Stimulated activated naive B cell treated with anti-CD40 and anti-IgM and Interleukin-4, amounts not matched to agents 10 μg/mL and 1 μg/mL and 100 μg/mL, for 72 hours (primary cell): ENCODE measurements at places on chromosomes 1 and 21.

DNA sequence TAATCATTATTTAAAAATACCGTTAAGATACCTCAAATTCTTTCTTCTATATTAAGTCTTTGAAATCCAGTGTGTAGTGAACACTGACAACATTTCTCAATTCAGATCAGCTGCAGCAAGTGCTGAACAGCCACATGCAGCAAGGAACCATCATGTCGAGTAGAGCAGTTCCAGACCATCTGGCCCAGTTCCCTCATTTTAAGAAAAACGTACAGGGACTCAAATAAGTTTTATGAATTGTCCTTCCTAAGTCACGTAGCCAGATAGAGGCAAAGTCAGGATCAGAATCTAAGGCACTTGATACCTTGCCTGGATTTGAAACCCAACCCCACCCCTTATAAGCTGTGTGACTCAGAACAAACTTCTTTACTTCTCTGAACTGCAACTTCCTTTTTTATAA is 132.4 kb downstream of the PROX1 start:
- no peak for DNase-seq
- H3K27me3 ChIP-seq: peaks cover 19% of the 10 kb centered on the region
- no peaks in the 10 kb centered on the region for H3K4me1 ChIP-seq
- no peak overlapping the region for H3K27ac ChIP-seq
- H3K4me3 ChIP-seq: no peak overlapping the region

- no peaks in the 10 kb centered on the region for H3K36me3 ChIP-seq
- peaks cover 50% of the 10 kb centered on the region for H3K27me3 ChIP-seq
- no peak for DNase-seq
- no peak overlapping the region for H3K27ac ChIP-seq
- no peak overlapping the region for H3K4me3 ChIP-seq
Measured at GRCh38 chr1:234316937-234317336, 56.3 kb upstream of the COA6 start.

GRCh38 chr1:207414606-207415108 is 39.5 kb upstream of the CR2 start:
- DNase-seq: peak; percentile 67
- H3K36me3 ChIP-seq: no peaks in the 10 kb centered on the region
- peaks cover 82% of the 10 kb centered on the region for H3K4me1 ChIP-seq
- no peaks in the 10 kb centered on the region for H3K27me3 ChIP-seq
- peak overlapping the region; percentile 7 for H3K4me3 ChIP-seq
- H3K27ac ChIP-seq: peak overlapping the region; percentile 83

DNA sequence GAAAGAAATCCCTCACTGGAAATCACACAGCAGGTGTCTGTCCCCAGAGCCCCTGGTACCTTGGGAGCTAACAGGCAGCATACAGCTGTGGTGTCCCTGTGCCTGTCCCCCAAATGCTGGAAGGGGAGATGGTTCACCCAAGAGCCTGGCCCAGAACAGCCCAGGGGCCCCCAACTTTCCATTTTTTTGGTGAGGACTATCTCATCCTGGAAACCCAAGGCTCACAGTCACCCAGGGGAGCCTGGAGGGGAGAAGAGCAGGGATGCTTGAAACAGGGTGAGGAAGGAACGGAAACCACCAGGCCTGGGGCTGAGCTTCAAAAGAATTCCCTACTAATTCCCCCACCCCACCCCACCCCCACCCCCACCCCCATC is 3.6 kb downstream of the SDC3 start:
- no peak overlapping the region for H3K27ac ChIP-seq
- H3K36me3 ChIP-seq: no peaks in the 10 kb centered on the region
- H3K27me3 ChIP-seq: peaks cover 73% of the 10 kb centered on the region
- DNase-seq: no peak
- peaks cover 18% of the 10 kb centered on the region for H3K4me1 ChIP-seq

- no peaks in the 10 kb centered on the region for H3K4me1 ChIP-seq
- H3K27me3 ChIP-seq: no peaks in the 10 kb centered on the region
- H3K36me3 ChIP-seq: peaks cover 11% of the 10 kb centered on the region
- H3K4me3 ChIP-seq: no peak overlapping the region
- DNase-seq: no peak
- no peak overlapping the region for H3K27ac ChIP-seq
Measured at GRCh38 chr1:172999349-172999748, 51.4 kb downstream of the TNFSF18 start.

GRCh38 chr1:245906207-245906606 is 600.9 kb downstream of the SMYD3 start:
- peaks cover 28% of the 10 kb centered on the region for H3K36me3 ChIP-seq
- no peak overlapping the region for H3K27ac ChIP-seq
- H3K4me3 ChIP-seq: no peak overlapping the region
- no peaks in the 10 kb centered on the region for H3K27me3 ChIP-seq

- H3K27me3 ChIP-seq: no peaks in the 10 kb centered on the region
- H3K4me1 ChIP-seq: peaks cover 16% of the 10 kb centered on the region
- H3K27ac ChIP-seq: no peak overlapping the region
- DNase-seq: no peak
- no peak overlapping the region for H3K4me3 ChIP-seq
Measured at GRCh38 chr1:33060579-33061083, 20.3 kb upstream of the AZIN2 start.

DNA sequence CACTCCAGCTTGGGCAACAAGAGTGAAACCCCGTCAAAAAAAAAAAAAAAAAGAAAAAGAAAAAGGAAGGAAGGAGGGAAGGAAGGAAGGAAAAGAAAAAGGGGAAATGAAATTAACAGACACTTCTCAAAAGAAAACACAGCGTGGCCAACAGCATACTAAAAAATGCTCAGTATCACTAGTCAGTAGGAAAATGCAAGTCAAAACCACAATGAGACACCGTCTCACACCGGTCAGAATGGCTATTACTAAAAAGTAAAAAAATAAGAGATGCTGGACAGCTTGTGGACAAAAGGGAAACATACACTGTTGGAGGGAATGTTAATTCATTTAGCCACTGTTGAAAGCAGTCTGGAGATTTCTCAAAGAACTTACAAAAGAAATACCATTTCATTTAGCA is 369.5 kb upstream of the BRINP3 start:
- no peaks in the 10 kb centered on the region for H3K4me1 ChIP-seq
- H3K27me3 ChIP-seq: no peaks in the 10 kb centered on the region
- H3K4me3 ChIP-seq: no peak overlapping the region
- no peaks in the 10 kb centered on the region for H3K36me3 ChIP-seq
- H3K27ac ChIP-seq: no peak overlapping the region
- no peak for DNase-seq

- peaks cover 21% of the 10 kb centered on the region for H3K4me1 ChIP-seq
- no peak overlapping the region for H3K4me3 ChIP-seq
- no peak for DNase-seq
- H3K27ac ChIP-seq: no peak overlapping the region
- H3K27me3 ChIP-seq: no peaks in the 10 kb centered on the region
Measured at GRCh38 chr21:42291003-42291750, 24.0 kb downstream of the TFF3 start.

- H3K4me1 ChIP-seq: peaks cover 6% of the 10 kb centered on the region
- no peak for DNase-seq
- H3K36me3 ChIP-seq: no peaks in the 10 kb centered on the region
- H3K27ac ChIP-seq: no peak overlapping the region
Measured at GRCh38 chr1:50333595-50333974, 89.7 kb downstream of the DMRTA2 start.

GRCh38 chr1:8552820-8553397 is 235.0 kb downstream of the SLC45A1 start:
- no peaks in the 10 kb centered on the region for H3K27me3 ChIP-seq
- DNase-seq: no peak
- H3K36me3 ChIP-seq: peaks cover 51% of the 10 kb centered on the region
- H3K4me1 ChIP-seq: peaks cover 32% of the 10 kb centered on the region

GRCh38 chr1:24416666-24417391 is 1.2 kb downstream of the NIPAL3 start:
- peak overlapping the region; percentile 93 for H3K4me3 ChIP-seq
- DNase-seq: no peak
- peaks cover 12% of the 10 kb centered on the region for H3K36me3 ChIP-seq
- H3K27me3 ChIP-seq: no peaks in the 10 kb centered on the region

GRCh38 chr1:10762153-10762523 is 34.3 kb downstream of the CASZ1 start:
- DNase-seq: no peak
- peaks cover 10% of the 10 kb centered on the region for H3K27me3 ChIP-seq
- no peaks in the 10 kb centered on the region for H3K4me1 ChIP-seq
- no peak overlapping the region for H3K4me3 ChIP-seq
- no peaks in the 10 kb centered on the region for H3K36me3 ChIP-seq

DNA sequence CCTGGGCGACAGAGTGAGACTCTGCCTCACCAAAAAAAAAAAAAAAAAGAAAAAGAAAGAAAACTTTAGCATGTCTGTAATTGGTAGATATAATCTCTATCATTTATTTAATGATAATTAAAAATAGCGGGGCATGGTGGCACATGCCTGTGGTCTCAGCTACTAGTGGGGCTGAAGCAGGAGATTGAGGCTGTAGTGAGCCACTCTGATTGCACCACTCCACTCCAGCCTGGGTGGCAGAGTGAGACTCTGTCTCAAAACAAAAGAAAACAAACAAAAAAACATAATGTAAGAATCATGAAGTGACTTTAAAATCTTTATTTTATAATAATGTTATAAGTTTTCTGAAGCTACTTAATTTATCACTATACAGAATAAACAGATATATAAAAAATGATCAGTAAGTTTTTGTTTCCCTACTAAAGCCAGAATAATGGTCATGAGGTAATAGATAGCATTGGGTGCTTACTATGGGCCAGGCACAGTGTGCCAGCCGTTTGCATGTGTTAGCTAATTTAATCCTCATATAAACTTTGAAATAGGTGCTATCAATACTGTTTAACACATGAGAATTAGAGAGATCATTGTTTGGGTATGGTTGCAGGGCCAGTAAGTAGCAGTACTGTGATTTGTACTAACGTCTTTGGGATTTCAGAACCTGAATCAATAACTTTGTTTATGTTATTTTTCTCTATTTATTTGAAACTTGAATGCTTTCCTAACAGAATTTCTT is 23.8 kb downstream of the CLIC4 start:
- peak overlapping the region; percentile 22 for H3K4me3 ChIP-seq
- peak overlapping the region; percentile 42 for H3K27ac ChIP-seq
- no peak for DNase-seq
- H3K27me3 ChIP-seq: no peaks in the 10 kb centered on the region
- peaks cover 13% of the 10 kb centered on the region for H3K4me1 ChIP-seq

DNA sequence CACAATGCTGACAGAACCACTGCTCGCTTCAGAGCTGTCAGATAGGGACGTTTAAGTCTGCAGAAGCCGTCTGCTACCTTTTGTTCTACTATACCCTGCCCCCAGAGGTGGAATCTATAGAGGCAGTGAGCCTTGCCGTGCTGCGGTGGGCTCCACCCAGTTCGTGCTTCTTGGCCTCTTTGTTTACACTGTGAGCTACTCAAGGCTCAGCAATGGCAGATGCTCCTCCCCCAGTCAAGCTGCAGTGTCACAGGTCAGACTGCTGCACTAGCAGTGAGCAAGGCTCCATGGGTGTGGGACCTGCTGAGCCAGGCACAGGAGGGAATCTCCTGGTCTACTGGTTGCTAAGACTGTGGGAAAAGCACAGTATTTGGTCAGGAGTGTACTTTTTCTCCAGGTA is 47.1 kb downstream of the LEPR start:
- peaks cover 3% of the 10 kb centered on the region for H3K27me3 ChIP-seq
- H3K4me1 ChIP-seq: peaks cover 4% of the 10 kb centered on the region
- no peak for DNase-seq
- peaks cover 10% of the 10 kb centered on the region for H3K36me3 ChIP-seq
- H3K27ac ChIP-seq: no peak overlapping the region

GRCh38 chr1:85085417-85085816 is 37.1 kb upstream of the MCOLN3 start:
- no peak overlapping the region for H3K27ac ChIP-seq
- no peak for DNase-seq
- H3K36me3 ChIP-seq: no peaks in the 10 kb centered on the region
- H3K27me3 ChIP-seq: peaks cover 21% of the 10 kb centered on the region
- no peaks in the 10 kb centered on the region for H3K4me1 ChIP-seq
